ENCODE measurements at places on chromosomes 2 and 18.

GRCh38 chr2:190477661-190478454 is 56.7 kb downstream of the NEMP2 start:
- no peak for DNase-seq

GRCh38 chr2:126658319-126658904 is 2.5 kb downstream of the GYPC start:
- no peak for DNase-seq

DNA sequence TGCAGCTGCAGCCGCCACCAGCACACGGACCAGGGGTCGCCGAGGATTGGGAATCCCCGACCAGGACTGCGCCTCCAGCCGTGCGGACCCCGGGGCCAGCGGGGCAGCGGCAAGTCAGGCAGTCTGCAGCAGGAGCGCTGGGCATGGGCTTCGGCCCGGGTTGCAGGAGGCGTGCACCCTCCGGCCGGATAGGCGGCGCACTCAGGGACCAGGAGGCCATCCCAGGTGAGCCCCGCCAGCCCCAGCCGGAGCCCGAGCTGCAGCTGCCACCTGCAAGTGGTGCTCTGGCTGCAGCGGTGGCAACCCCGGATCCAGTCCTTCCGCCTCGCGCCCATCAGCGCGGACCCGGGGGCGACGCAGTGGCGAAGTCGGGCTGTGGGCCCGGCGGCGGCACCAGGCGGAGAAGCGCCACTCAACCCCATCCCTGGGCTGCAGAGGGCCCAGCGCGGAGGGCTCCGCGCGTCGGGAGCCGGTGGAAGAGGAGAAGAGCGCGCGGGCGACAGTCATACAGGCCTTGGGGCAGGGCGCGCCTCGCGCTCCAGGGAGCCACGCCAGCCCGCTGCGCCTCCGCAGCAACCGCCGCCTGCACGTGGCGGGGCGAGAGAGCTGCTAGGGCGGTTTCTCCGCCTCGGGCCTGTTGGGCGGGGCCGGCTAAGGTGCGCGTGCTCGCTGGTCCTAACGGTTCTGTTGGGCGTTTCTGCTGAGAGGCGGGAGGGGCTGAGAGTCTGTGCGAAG is 73.8 kb downstream of the RPIA start:
- DNase-seq, result peak; percentile 57

GRCh38 chr2:240813231-240813921 is 6.6 kb downstream of the KIF1A start:
- DNase-seq, result no peak

DNA sequence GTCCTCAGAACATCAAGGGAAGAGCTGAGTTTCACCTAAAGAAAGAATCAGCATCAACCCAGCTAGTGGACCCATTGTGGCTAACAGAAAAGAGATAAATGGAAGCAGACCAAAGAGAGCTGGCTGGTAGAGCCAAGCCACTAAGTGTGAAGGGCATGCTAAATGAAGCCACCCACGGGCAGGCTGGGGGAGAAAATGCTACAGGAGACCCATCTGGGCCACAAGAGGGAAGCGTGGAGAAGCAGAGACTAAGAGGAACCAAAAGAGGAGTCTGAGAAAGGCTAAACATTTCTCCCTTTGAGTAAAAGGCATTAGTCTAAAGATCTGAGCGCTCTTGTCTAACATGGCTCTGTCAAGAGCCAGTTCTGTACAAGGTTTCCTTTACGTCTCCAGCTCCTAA is 15.8 kb downstream of the CWC22 start:
- no peak for DNase-seq

GRCh38 chr2:213167271-213167930 is 16.0 kb upstream of the IKZF2 start:
- DNase-seq, result no peak

GRCh38 chr2:59741840-59742239 is 811.6 kb downstream of the BCL11A start:
- no peak for DNase-seq

GRCh38 chr18:32040936-32041335 is 22.3 kb downstream of the RNF125 start:
- DNase-seq, result peak; percentile 58

- no peak for DNase-seq
Measured at GRCh38 chr2:191053256-191053655, 39.3 kb upstream of the STAT1 start.

DNA sequence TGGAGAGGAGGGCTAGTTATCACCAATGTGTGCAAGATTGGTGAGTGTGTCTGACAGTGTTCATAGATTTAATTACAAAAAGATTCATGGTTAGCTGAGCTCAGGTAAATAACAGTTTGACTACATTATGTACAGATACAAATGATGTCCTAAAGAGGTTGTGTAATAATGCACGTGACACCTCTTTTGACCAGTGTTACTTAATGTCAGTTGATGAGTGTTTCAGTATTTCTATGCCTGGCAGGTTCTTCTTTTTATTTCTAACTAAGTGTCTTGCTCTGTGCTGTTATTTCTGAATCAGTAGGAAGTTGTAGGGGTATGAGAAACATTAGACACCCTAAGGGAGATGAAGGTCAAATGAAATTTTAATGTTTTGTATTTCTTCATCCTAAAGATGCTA is 7.9 kb upstream of the INHBB start:
- DNase-seq, result no peak

DNA sequence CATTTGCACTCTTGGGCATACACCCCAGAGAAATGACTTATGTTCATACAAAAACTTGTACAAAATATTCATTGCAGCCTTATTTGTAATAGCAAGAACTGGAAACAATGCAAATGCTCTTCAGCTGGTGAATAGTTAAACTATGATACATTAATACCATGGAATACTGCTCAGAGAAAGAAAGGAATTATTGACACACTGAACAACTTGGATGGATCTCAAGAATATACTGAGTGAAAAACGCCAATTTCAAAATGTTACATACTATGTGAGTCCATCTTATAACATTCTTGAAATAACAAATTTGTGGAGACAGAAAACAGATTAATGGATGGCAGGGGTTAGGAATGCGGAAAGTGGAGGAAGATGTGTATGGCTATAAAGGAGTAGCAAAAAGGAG is 17.2 kb downstream of the LNPK start:
- DNase-seq, result no peak

GRCh38 chr18:62954366-62954765 is 239.0 kb downstream of the PHLPP1 start:
- DNase-seq, result no peak

DNA sequence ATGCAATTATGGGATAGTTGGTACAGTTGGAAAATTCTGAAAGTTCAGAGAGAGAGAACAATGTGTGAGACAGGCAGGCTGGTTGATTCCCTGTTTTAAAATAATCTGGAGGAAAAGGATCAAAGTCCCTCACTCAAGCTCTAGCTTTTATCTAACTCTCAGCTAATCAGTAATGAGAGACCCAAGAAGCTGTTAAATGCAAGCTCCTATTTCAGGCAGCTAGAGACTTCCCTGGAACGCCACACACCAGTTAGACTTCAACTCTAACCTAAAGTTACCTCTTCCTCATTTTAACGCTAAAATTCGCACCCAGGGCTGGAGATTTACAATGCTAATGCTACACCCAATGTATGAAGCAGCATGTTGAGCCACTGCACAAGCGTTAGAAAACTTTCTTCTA is 243.1 kb downstream of the EN1 start:
- DNase-seq, result no peak

GRCh38 chr2:205020673-205021072 is 475.4 kb downstream of the PARD3B start:
- DNase-seq, result no peak

GRCh38 chr2:66581339-66582103 is 146.6 kb downstream of the MEIS1 start:
- DNase-seq, result no peak

- DNase-seq, result no peak
Measured at GRCh38 chr2:191927991-191928390, 81.1 kb upstream of the CAVIN2 start.

DNA sequence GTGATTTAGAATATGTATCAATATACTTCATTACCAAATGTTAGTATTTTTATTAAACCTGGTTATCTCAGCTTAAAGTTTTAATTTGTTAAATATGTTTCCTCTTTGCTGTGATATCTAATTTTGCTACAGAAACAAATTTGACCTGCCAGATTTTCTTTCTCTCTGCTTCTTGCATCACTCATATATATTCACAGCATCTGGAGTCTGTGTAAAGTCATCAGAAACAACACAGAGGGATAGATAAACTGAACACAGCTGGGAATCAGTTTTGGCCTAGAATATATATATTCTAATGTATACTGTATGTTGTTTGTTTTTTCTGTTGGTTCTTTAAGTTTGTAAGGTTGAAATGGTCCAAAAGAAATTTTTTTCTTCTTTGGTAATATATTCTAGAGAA is 8.5 kb downstream of the PSMD14 start:
- no peak for DNase-seq

DNA sequence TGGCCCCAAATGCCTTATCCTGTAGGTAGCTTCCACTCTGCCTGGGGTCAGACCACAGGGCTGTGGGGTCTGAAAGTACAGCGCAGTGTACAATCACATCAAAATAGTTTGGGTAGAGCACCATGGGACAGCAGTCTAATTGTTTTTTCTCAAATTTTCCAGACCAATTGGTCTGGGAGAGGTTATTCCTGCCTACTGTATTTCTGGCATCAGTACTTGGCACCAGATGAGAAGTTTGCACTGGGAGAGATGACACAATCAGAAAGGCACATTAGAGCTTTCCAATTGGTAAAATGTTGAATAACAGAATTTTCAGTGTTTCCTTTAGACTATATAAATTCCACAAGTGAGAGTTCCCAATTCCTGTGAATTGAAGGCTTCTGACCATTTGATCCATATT is 30.9 kb upstream of the LRRTM1 start:
- no peak for DNase-seq

GRCh38 chr18:79766308-79766707 is 31.4 kb upstream of the KCNG2 start:
- no peak for DNase-seq

GRCh38 chr2:21102356-21102755 is 21.4 kb upstream of the TDRD15 start:
- DNase-seq, result no peak

DNA sequence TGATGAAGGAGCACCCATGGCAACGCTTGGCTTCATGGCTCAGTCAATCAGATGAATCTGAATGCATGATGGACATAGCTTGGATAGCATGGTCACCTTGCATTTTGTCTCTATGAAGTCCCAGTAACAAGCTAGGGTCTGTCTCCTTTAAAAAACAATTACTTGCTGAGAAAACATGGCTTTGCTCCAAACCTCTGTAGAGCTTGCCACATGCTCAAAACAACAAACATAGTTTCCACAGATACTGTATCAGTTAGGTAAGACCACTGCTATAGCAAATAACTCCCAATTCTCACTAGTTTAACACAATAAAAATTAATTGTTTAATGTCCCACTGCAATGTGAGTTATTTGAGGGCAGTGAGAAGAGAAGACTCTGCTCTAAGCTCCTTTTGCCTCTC is 401.0 kb downstream of the IRS1 start:
- no peak for DNase-seq

GRCh38 chr2:189581354-189582139 is 961 bp upstream of the SLC40A1 start:
- DNase-seq, result no peak

DNA sequence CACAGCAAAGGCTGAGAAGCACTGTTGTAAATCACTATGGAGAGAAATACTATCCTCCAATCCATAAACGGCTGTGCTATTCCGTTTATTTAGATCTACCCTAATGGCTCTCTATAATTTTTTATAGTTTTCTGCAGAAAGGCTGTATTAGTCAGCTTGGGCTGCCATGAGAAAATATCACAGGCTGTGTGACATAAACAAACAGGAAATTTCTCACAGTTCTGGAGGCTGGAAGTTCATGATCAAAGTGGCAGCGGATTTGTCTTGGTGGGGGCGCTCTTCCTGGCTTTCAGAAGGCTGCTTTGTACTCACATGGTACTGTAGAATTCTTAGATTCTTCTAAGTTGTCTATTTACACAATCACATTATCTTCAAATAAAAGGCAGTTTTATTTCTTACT is 44.1 kb downstream of the C1D start:
- DNase-seq, result no peak

DNA sequence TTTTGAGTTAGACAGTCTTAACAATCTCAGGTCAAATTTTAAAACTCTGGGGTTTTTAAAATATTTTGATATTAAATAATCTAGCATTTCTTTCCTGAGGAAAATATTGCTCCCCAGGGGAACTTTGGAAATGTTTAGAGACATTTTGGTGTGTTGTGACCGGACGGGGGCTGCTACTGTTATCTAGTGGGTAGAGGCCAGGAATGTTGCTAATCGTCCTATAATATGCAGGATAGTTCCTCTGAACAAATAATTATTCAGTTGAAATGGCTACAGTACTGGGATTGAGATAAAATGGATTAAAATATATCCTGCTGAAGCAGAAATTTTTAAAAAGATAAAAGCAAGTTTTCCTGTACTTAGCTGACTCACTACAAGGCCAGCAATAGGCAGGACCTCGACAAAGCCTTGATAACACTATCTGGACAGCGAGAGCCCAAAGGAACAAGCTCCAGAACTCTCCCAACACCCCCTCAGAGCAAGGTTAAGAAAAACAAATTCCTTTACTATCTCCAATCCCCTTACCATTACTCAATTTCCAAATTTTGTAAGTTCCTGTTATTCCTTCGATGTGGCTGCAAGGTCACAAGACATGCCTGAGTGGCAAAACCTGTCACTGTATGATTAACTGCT is 1407.4 kb downstream of the SUCLG1 start:
- DNase-seq, result no peak

- no peak for DNase-seq
Measured at GRCh38 chr2:38171208-38171855, 95.4 kb upstream of the CYP1B1 start.

DNA sequence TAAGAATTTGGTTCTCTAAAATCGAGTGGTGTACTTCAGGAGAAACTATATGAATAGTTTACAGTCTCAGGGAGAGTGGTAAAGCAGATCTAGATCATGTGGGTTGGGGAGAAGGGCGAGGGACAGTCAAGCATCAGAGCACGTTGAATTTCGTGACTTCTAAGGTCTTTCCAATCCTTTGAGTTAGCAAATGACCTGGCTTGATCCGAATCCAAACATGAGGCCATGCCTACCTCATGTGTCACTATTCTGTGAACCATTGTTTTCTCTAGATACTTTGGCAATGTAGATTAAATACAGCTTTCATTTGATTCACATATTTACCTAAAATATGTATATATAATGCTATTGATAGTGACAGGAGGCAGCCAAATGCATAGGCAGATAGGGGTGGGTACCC is 674.9 kb downstream of the NYAP2 start:
- DNase-seq, result no peak

DNA sequence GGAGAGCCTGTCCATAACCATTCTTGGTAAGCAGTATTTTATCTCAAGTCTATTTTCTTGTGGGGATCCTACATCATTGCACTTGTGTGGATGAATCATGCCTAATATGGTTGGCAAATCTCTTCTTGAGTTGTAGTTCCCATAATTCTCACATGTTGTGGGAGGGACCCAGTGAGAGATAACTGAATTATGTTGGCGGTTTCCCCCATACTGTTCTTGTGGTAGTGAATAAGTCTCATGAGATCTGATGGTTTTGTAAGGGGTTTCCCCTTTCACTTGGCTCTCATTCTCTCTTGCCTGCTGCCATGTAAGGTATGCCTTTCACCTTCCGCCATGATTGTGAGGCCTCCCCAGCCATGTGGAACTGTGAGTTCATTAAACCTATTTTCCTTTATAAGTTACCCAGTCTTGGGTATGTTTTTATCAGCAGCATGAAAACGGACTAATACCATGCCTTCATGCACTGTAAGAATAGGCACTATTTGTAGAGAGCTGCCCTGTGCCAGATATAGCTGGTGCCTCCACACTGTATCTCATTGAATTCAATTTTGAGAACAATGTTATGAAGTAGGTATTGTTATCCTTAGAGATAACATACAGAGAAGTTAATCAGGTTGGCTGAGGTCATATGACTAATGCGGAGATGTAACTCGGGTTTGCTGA is 148.3 kb downstream of the PLCL1 start:
- DNase-seq, result no peak

GRCh38 chr2:208047840-208048239 is 22.5 kb upstream of the PLEKHM3 start:
- DNase-seq, result no peak
